Activated CD4-positive, alpha-beta T cell treated with anti-CD3 and anti-CD28 coated beads, Interleukin-2, amount 50 U/mL, for 1 hour (primary cell): ENCODE measurements at places on chromosomes 2 and 18.

DNA sequence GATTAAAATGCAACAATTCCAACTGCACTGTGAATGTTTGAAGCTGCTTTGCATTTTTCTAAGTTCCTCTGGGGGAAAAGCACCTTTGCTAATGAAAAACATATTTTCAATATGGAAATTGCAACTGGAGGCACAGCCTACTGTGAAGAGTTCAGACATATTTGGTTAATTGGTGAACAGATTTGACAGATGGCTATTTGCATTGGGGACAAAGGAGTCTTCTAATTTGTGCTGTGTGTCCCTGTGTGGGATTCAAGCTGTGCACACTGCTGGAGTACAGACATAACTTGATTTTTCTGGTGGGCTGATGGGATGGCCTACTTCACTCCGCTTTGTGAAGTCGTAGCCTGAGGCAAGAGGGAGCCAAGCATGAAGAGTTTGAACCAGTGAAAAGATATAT, 40.7 kb upstream of the ARHGAP25 start:
- no peak for DNase-seq

- DNase-seq, result no peak
Measured at GRCh38 chr2:191202881-191203397, 42.3 kb upstream of the MYO1B start.

GRCh38 chr18:27921392-27921791, 255.5 kb downstream of the CDH2 start:
- no peak for DNase-seq

DNA sequence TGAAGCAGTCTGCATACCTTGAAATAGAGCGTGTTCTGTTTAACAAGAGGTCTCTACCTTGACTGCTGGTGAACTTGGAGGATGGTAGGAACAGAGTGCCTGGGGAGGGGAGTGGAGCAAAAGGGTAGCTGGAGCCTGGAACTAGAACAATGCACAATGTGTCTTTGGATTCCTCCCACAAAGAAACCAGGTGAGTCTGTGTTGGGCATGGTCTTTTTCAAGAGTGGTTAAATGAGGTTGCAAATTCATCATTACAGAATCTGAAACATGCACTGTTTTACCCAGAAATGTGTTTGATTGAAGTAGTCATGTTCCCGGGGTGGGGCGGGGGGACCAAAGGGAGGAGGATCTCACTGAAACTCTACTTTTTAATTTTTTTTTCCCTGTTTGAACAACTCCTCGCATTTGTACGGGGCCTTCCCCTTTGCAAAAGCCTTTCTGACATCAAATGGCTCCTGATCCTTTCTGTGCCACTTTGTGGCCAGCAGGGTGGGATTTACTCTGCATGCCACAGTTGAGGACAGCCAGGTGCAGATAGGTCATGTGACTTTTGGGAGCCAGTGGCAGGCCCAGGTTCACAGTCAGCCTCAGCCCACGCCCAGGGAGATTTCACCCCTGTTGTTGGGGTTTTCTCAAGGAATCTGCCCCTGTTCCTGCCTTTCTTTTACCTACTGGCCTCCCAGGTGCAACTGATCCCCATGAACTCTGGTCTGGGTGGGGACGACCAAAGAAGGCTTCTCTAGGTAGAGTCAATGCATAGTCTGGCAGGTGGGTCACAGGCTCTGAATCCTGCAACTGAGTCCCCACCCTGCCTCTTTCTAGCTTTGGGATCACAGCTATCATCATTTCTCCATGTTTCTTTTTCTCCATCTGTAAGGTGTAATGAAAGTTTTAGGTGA, 28.2 kb downstream of the MYCN start:
- DNase-seq, result no peak

- no peak for DNase-seq
Measured at GRCh38 chr2:20501974-20502373, 55.1 kb downstream of the RHOB start.

DNA sequence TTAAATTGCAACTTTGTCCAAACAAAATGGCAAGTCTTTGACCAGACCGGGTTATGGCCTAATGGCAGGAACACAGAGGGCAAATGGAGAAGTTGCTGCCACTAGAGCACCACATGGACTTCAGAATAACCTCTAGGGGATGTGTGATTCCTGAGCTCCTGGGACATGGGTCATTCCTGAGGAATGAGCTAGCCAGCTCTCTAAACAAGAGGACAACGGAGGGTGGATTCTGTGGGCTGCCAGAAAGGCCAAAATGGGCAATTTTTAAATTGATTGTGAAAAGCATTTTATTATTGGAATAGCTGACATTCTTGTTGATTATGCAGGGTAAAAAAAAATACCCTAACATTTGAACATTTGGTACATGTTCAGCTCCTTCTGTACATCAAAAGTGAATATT, 109.8 kb upstream of the FZD5 start:
- no peak for DNase-seq

DNA sequence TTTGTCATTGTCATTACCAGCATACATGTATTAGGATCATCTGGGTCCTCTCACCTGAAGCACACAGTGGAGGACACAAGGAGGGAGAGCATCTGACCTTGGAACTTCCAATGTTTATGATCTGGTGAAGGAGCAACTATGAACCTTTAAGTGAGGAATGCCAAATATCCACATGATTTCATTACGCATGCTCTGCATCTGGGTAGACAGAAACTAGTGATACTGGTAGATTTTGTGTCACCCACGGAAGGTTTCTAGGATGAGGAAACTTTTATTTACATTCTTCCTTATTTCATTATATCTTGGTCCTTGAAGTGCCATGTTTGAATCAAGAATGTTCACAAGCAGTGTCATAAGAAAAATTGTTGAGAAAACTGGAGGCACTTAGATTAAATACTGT, 32.1 kb downstream of the SPC25 start:
- DNase-seq, result no peak

GRCh38 chr2:54954705-54955357, 95.4 kb downstream of the RTN4 start:
- no peak for DNase-seq

DNA sequence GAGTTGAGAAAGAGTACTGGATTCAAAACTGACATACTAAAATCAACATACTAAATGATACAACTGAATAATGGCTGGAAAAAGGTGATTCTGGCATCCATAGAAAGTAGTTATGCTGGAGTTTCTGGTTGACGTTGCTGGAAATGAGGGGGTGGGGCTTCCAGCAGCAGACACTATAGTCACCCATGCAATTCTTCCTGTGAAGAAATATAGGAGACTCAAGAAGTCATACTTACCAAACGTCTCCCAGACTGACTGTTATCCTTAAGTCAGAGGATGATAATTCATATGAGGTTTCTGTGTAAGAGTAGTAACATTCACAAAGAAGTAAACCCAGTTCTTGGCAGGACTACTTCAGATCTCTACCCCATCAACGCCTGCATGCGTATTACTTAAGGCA, 23.6 kb downstream of the DTNB start:
- no peak for DNase-seq

DNA sequence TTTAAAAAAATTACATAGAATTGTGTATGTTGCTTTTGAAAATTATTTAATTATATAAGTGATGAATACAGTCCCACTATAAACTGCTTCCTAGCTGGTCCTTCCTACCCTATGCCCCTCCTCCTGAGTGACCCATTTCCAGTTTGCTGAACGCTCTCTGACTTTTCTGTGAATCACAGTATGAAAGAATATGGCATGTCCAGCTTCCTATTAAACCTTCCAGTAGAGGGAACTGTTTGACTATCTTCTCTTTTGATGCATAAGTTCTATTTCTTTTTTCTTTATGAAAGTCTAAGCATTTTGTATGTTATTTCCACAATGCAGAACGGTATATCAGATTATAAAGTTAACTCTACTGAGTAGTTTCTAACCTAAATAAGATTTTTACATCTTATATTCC, 41.3 kb downstream of the PSMG2 start:
- no peak for DNase-seq

DNA sequence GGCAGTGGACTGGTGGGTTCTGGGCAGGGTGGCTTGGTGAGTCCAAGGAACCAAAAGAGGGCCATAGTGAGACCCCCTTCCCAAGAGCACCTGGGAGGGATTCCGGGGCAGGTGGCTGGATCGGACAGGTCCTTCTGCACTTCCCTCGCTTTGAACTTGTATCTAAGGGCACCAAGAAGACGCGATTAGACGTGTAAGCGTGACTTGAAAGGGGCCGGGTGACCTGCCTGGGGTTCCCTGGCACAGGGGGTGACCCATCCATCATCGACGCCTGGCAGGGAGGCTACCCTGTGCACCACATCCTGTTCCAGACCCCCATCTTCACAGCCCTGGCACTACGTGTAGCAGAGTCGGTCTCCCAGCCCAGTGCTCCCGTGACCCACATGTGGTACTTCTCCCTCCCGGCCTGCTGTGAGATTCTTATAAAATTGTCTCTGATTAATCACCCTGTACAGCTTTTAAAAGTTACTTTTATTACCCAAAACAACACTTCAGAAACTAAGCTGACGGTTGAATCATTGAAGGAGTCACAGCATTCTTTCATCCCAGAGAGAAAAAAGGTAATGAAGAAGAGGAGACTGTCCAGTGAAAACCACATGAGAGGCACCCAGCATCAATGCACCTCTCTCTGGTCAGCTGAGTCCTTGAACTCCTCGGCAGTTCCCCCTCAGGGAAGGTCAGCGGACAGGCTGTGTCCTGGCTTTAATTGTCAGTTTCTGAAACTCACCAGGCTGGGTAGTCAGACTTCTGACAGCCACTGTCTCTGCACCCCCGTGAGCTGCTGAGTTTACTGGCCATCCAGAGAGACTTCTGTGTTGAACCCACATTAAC, 13.0 kb downstream of the SH3BP4 start:
- DNase-seq, result no peak

DNA sequence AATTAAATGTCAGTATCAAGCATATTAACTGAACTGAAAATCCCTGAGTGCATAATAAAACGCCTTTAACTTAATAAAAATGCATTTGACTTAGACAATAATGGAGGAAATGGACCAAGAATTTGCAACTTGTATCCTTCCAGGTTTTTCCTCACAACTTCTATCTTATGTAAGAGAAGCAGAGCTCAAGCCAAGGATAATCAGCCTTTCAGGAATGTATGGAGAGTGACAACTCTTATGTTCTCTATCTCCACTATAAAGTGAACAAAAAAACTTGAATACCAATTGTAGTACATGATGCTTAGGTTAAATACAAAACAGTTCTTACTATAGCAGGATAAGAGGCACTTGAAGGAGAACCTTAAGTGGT, 64.8 kb upstream of the CYP26B1 start:
- no peak for DNase-seq

GRCh38 chr2:54546923-54547720, 91.0 kb downstream of the SPTBN1 start:
- no peak for DNase-seq

- DNase-seq, result no peak
Measured at GRCh38 chr2:180790891-180791290, 189.5 kb upstream of the UBE2E3 start.

DNA sequence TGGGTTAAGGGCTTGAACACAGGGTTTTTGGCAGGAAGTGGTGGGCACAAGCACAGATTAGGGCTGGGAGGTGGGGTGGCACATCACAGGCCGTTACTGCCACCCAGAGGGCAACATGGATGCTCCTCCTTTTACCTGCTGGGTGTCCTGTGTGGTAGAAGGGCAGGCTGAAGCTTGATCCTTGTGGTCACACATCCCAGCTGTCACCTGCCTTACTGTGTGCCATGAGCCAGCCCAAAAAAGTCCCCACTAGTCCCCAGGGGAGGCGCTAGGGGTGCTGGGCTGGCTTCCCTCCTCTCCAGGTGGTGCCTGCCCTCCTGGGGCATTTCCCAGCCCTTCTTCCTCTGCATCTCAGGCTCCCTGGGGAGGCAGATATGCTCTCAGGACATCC, 50.5 kb upstream of the ALPP start:
- DNase-seq, result no peak
